ENCODE measurements at places on chromosomes 4 and X. TPM values are rescaled to one million over a fixed set of nuclear protein-coding genes. Genes with fewer than 3 reads are reported as not detected.

GUCY1A1 gene
- 50.3 TPM for total RNA-seq

FMR1 gene
- 26.9 TPM for total RNA-seq

ADH1B gene
- 6.7 TPM for total RNA-seq

PF4V1 gene
- total RNA-seq = not detected

PNMA6A gene
- 7.7 TPM for total RNA-seq

GABRG1 gene
- not detected for total RNA-seq

GRCh38 chr4:101347267-101347556, at the start of gene PPP3CA:
Gene PPP3CA, minus strand, starts transcription at chr4:101347526.
- no peak for DNase-seq

DNA sequence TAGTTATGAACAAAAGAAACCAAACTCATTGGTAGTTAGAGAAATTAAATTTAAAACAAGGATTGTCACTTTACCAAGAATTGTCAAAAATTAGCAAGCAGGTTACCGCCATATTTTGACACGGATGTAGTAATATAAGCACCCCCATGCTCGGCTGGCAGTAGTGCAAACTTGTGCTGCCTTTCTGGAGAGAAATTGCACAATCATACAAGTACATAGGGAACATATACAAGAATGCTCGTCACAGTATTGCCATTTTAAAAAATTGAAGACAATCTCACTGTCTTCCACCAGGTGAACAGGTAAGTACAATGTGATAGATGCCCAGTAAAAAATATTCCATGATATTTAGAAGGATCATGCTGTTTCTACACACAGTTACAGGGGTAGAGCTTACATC, 55.6 kb upstream of the SLC39A8 start:
- no peak for DNase-seq

- DNase-seq = no peak
These were observed 62.3 kb upstream of the DKK2 start for GRCh38 chr4:107098401-107098800.

- no peak for DNase-seq
These were observed 25.4 kb downstream of the ATP7A start for GRCh38 chrX:77935886-77936285.

DNA sequence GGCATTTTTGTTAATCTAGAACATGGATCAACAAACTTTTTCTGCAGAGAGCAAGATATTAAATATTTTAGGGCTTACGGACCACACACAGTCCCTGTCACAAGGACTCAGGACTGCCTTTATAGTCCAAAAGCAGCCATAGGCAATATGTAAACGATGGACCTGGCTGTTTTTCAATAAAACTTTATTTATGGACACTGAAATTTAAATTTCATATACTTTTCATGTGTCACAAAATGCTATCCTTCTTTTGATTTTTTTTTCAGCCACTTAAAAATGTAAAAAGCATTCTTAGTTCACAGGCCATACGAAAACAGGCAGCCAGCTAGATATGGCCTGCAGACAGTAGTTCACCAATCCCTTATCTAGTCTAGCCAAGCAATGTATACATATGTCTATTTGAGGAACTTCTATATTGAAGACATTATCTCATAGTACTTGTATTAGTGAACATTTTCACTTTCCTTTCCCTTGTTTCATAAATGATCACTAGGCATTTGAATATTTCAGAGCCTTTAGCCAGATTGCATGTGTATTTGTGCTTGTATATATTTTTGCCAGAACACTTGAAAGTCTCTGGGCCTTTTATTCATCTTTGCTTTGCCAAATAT, 350.9 kb downstream of the RPA4 start:
- no peak for DNase-seq

- DNase-seq = no peak
These were observed 31.5 kb upstream of the GLRA3 start for GRCh38 chr4:174860588-174860987.

DNA sequence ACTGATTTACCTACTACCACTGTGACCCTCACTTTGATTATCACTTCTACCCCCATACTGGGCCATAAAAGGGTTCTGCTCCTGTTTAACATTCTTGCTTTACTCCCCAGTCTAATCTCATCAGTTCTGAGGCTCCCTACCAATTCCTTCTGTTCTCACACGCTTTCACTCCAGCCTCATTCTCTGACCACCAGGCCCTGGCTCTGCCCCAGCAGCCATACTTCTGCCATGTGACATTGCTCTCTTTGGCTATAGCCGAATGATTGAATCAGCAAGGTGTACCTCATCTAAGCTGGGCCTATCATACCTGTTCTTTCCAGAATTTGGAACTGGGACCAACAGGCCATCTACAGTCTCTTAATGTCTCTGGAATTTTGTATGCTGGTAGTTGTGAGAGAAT, 14.4 kb upstream of the ELF2 start:
- DNase-seq = no peak

- no peak for DNase-seq
These were observed 27.2 kb downstream of the DCK start for GRCh38 chr4:71020611-71021010.

DNA sequence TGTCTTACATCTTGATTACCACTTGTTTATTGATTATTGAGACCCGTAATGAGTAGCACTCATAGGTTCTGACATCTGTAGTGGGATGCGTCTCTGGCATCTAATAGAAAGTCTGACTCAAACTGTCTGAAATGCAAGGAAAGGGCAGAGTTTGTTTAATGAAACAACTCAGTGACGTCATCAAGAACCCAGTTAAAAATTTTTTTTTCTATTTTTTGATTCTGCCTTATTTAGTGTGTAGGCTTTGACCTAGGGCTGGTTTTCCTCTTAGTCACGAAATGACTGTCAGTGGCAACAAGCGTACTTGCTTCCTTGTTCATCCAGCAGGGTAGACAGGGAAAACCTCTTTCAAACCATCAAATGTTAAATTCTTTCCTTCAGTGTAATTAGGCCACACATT, 3.1 kb upstream of the CDKL5 start:
- DNase-seq = no peak

DNA sequence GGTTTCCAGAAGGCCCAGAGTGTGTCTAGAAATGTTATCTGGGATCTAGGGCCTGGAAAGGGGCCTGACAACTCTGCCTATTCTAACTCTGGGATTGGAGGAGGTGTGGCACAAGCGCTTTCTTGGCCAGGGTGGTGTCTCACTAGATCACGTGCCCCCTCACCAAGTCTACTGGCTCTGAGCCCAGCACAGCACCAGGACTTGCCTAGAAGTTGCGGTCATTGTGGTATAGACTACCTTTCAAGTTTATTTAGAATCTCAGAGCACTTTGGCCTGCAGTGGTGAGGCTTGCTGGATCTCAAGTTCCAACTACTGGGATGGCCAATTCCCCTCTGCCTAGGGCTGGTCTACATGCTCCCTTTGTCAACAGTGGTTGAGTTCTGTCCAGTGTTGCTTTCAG, 223.3 kb upstream of the MAGEB2 start:
- DNase-seq = no peak

All from uterus (tissue), 4 donors.